Stimulated activated CD4-positive, alpha-beta T cell treated with anti-CD3 and anti-CD28 coated beads, Interleukin-12 subunit alpha, Interleukin-12 subunit beta, amount 100 ng/mL, for 48 hours (primary cell): ENCODE measurements at places on chromosomes 3 and 15.

- DNase-seq = no peak
These were observed 313.5 kb downstream of the PYDC2 start for GRCh38 chr3:191774485-191774884.

- no peak for DNase-seq
These were observed 109.9 kb downstream of the IGF1R start for GRCh38 chr15:98758224-98758623.

DNA sequence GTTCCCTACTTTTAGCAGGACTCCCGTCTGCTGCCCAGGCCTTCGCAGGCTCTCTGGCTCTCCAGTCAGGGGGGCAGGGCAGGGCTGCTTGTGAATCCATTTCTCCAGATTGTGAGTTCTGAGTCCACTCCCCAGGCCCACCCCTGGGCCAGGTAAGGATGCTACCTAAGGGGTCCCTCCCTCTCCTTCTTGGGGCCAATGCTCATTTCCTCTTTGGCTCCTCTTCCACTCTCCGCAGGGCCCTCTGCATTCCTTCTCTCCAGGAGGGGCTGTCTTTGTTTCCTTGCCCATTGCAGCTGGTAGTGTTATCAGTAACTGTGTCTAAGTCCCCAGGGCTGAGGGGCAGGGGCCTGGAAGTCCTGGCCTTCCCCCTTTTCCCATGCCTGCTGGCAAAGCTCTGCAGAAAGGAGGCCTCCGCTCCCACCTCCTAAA is 13.0 kb upstream of the CACNA2D2 start:
- no peak for DNase-seq

- no peak for DNase-seq
These were observed 23.7 kb downstream of the XXYLT1 start for GRCh38 chr3:195247086-195247862.

DNA sequence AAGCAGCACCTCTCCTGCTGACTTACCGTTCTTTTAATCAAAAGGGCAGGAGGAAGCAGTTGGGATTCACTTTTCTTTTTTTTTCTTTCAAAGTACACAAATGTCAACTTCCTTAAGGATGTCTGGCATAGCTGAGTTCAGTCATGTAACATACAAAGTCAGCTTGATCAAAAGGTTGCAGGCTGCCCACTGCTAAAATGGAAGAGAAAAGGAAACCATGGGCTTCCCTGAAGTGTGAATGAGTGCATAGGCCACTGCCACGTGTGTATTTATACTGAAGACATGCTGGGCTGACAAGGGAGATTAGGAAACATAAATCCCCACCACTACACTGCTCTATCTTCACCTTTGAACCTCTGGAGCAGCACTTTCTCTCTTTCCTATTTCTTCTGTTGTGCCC is 312.5 kb downstream of the TIGIT start:
- DNase-seq = no peak

DNA sequence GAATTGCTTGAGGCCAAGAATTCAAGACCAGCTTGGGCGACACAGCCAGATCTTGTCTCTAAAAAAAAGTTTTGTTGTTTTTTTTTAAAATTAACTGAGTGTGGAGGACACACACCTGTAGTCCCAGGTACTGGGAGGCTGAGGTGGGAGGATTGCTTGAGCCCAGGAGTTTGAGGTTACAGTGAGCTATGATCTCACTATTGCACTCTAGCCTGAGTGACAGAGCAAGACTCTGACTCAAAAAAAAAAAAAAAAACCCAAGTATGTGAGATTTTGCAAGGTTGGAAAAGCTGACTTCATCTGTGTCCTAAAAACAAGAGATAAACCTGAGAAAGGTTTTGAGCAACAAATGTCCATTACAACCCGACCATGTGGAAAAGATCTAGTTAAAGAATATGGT is 5.4 kb upstream of the TOPBP1 start:
- DNase-seq = no peak

- no peak for DNase-seq
These were observed 563 bp downstream of the ARL6IP5 start for GRCh38 chr3:69085168-69085832.

GRCh38 chr3:54211097-54211496 is 88.7 kb downstream of the CACNA2D3 start:
- no peak for DNase-seq

DNA sequence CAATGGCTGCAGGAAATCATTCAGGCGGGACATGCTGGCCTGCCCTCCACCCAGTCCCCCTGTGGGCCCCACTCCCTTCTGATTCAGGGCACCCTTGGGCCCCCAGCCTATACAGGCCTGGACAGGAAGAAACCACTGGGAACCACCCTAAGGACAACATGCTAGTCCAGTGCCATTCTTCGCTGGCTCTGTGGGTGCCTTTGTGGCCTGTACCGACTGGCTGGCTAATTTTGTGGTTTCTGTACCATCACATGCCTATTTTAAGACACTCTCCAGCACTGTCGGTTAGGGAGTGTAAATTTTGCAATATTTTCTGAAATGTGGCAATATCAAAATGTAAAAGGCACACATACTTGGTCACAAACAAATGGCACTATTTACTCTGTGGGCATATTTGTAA is 61.4 kb upstream of the POLG start:
- no peak for DNase-seq

DNA sequence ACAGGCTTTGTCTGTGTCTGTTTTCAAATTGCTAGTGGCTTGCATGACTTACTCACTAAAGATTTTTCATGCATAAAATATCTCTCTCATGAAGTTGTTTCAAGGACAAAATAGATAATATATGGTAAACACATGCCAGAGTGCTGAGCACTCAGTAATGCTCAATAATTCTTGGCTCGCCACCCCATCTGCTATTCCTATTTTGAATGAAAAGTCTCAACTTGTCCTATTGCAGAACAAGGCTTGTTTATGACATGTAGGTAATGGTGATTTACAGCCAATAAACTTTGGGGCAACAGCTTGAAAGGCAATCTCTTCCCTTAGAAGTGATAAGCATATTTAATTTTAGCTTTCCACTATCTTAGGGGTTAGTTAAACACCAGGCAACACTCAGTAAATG is 789.0 kb upstream of the ROBO1 start:
- DNase-seq = no peak

GRCh38 chr3:158522221-158523136 is 48.5 kb upstream of the MLF1 start:
- DNase-seq = no peak

- no peak for DNase-seq
These were observed 10.1 kb downstream of the ARL14 start for GRCh38 chr3:160686955-160687535.

GRCh38 chr3:104368760-104369159 is 997.9 kb upstream of the ALCAM start:
- DNase-seq = no peak

DNA sequence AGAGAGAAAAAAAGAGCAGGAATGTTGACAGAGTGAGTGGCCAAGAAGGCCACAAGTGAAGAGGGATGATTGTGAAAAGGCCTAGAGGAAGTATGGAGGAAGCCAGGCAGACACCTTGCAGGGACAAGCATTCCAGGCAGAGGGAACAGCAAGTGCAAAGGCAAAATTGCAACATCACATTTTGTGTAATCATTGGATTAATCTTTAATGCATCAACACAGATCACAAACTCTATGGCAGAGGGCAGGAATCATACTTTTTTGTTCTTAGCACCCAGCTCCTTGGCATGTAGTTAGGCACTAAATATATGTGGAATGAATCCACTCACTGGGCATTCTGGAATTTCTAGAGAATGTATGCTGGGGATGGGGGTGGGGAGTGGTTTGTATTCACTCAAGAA is 312.1 kb upstream of the PROK2 start:
- no peak for DNase-seq

- no peak for DNase-seq
These were observed 88.7 kb upstream of the CDAN1 start for GRCh38 chr15:42825599-42825998.

GRCh38 chr3:71227270-71227661 is 356.3 kb downstream of the FOXP1 start:
- no peak for DNase-seq

DNA sequence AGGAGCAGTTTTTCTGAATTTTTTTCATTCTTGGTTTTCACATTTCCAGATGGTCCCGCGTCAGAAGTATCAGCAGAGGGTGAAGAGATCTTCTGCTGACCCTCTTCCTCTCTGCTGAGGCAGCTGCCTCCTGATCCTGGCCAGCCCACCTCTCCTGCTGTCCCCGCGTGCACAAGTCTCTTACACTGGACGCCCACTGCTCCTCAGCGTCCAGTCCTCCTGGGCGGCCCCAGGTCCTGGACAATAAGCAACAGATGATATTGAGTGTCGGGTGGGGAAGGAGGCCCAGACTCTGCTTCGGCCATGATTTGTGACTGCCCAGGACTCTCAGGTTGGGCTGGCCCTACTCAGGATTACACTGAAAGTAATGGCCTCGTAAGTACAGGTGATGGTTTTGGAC is 50.1 kb downstream of the KLHL25 start:
- no peak for DNase-seq

GRCh38 chr3:183350164-183350563 is 78.3 kb downstream of the MCF2L2 start:
- DNase-seq = no peak
